Activated B cell treated with CpG ODN at 0.5 μM for 24 hours (primary cell): ENCODE measurements at places on chromosomes 13 and 19. TPM values are rescaled to one million over a fixed set of nuclear protein-coding genes. Genes with fewer than 3 reads are reported as not detected.

The LILRA6 gene
- total RNA-seq = not detected in 2 replicates

The ZNF418 gene
- 21.3 and 26.5 TPM in 2 replicates for total RNA-seq

The HRC gene
- not detected in 2 replicates for total RNA-seq

The PLK5 gene
- not detected in 2 replicates for total RNA-seq

The DAND5 gene
- total RNA-seq = not detected in 2 replicates

The SHISA7 gene
- not detected in 2 replicates for total RNA-seq

The SHISA2 gene
- not detected in 2 replicates for total RNA-seq

The OR10H1 gene
- 0.05 TPM in 1 of 2 replicates, not detected in the other for total RNA-seq

The CC2D1A gene
- total RNA-seq = 32.4 and 35.6 TPM in 2 replicates

The ZNF793 gene
- 8.4 and 8.7 TPM in 2 replicates for total RNA-seq

The MBD3L3 gene
- total RNA-seq = not detected in 2 replicates

The NECTIN2 gene
- 0.17 and 0.35 TPM in 2 replicates for total RNA-seq

The STXBP2 gene
- 147 and 176 TPM in 2 replicates for total RNA-seq

The GAPDHS gene
- total RNA-seq = not detected in 2 replicates

The ATXN8OS gene
- total RNA-seq = not detected in 2 replicates

The REEP6 gene
- 1.1 and 1.5 TPM in 2 replicates for total RNA-seq

GRCh38 chr13:80906860-80907259, 565.9 kb upstream of the SPRY2 start:
- DNase-seq = no peak
- no peak overlapping the region for H3K4me3 ChIP-seq
- no peaks in the 10 kb centered on the region for H3K4me1 ChIP-seq

- no peaks in the 10 kb centered on the region for H3K27me3 ChIP-seq
- DNase-seq = no peak
- H3K36me3 ChIP-seq = peaks cover 27% of the 10 kb centered on the region
- peak overlapping the region; percentile 2 for H3K4me3 ChIP-seq
- H3K27ac ChIP-seq = no peak overlapping the region
- peaks cover 25% of the 10 kb centered on the region for H3K4me1 ChIP-seq
Measured at GRCh38 chr19:5907241-5907640, 2.6 kb downstream of the VMAC start.

GRCh38 chr19:33224694-33225457, 774 bp downstream of the SLC7A10 start:
- no peak for DNase-seq
- no peak overlapping the region for H3K4me3 ChIP-seq
- H3K27me3 ChIP-seq = peaks cover 61% of the 10 kb centered on the region

- H3K27ac ChIP-seq = no peak overlapping the region
- H3K36me3 ChIP-seq = no peaks in the 10 kb centered on the region
- no peak overlapping the region for H3K4me3 ChIP-seq
- H3K27me3 ChIP-seq = no peaks in the 10 kb centered on the region
Measured at GRCh38 chr13:22017226-22017625, 346.4 kb downstream of the FGF9 start.

DNA sequence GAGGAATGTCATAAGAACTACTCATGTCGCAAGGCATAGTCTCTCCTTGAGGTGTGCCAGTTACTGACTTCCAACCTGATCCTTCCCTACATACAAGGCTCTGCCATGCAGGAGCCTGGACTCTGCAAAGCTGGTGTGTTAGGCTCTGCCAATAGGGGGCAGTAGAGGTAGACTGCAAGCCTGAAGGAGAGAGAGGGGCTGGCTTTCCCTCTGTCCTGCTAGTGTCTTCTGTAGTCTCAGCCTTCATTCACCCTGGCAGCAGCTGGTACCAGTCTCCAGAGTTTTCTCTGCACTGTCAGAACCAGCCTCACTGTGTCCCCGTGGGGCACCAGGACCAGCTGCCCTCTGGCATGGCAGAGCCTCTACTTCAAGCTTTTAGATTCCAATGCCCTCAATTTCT, 14.5 kb downstream of the SHISA2 start:
- H3K36me3 ChIP-seq = no peaks in the 10 kb centered on the region
- H3K4me1 ChIP-seq = no peaks in the 10 kb centered on the region
- H3K27me3 ChIP-seq = peaks cover 4% of the 10 kb centered on the region

DNA sequence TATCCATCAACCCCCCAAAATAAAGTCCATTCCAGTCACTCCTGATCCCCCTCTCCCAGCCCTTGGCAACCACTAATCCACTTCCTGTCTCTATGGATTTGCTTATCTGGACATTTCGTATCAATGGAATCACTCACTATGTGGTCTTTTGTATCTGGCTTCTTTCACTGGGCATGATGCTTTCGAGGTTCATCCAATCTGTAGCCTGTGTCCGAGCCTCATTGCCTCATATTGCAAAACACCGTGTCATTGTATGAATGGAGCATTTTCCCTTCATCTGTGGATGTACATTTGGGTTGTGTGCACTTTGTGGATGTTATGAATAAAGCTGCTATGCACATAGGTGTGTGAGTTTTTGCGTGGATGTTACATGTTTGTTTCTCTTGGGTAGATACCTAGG, 1.4 kb upstream of the FZR1 start:
- H3K27ac ChIP-seq = peak overlapping the region; percentile 30
- DNase-seq = no peak

DNA sequence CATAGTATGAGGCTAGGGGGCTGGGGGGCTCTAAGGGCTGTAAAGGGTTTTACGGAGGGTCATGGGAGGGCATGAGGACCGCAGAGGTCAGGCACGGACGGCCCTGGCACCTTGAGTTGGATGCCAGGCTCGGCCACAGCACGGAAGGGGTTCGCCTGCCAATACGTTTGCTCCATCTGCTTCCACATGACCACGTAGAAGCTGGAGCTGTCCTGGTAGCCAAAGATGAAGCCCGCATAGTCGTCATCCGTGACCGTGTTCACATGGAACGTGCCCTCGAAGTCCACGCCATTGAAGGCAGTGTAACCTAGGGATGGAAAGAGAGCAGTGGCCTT, 6.4 kb downstream of the COMP start:
- peaks cover 37% of the 10 kb centered on the region for H3K4me1 ChIP-seq
- H3K36me3 ChIP-seq = no peaks in the 10 kb centered on the region
- H3K27me3 ChIP-seq = peaks cover 42% of the 10 kb centered on the region

DNA sequence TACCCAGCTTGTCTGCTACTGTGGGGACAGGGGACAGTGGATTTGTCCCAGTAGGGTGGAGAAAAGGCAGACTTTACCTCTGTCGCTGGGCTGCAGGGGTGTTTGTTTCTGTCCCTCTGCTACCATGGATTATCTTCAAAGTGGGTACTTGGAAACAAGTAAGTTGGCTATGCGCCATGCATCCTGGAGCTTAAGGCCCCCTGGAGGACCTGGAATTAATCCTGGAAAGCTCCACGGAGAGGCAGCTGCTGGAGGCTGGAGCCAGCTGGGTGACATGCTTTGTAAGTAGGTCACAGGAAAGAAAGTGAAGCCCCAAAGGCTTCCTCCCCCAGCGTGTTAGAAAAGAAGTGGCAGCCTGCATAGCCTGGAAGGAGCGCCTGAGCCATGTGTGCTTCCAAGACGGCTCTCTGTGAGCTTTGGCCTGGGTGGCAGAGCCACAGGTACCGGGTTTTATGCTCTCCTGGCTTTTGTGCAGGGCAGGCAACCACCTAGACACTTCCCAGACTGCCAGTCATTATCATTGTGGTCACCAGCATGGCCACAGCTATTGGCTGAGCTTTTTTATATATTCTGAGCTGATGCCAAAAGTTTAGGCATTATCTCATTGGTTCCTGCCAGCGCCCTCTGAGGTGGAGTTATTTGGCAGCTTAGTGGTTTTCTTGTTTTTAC, 9.5 kb downstream of the B3GLCT start:
- H3K4me3 ChIP-seq = no peak overlapping the region
- H3K4me1 ChIP-seq = no peaks in the 10 kb centered on the region
- H3K36me3 ChIP-seq = no peaks in the 10 kb centered on the region
- H3K27ac ChIP-seq = no peak overlapping the region

DNA sequence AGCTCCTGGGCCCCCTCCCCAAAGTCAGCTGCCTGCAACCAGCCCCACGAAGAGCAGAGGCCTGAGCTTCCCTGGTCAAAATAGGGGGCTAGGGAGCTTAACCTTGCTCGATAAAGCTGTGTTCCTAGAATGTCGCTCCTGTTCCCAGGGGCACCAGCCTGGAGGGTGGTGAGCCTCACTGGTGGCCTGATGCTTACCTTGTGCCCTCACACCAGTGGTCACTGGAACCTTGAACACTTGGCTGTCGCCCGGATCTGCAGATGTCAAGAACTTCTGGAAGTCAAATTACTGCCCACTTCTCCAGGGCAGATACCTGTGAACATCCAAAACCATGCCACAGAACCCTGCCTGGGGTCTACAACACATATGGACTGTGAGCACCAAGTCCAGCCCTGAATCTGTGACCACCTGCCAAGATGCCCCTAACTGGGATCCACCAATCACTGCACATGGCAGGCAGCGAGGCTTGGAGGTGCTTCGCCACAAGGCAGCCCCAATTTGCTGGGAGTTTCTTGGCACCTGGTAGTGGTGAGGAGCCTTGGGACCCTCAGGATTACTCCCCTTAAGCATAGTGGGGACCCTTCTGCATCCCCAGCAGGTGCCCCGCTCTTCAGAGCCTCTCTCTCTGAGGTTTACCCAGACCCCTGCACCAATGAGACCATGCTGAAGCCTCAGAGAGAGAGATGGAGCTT, 4.7 kb upstream of the CEACAM5 start:
- H3K27me3 ChIP-seq = peaks cover 47% of the 10 kb centered on the region
- no peaks in the 10 kb centered on the region for H3K36me3 ChIP-seq
- DNase-seq = no peak
- no peak overlapping the region for H3K27ac ChIP-seq
- no peak overlapping the region for H3K4me3 ChIP-seq

DNA sequence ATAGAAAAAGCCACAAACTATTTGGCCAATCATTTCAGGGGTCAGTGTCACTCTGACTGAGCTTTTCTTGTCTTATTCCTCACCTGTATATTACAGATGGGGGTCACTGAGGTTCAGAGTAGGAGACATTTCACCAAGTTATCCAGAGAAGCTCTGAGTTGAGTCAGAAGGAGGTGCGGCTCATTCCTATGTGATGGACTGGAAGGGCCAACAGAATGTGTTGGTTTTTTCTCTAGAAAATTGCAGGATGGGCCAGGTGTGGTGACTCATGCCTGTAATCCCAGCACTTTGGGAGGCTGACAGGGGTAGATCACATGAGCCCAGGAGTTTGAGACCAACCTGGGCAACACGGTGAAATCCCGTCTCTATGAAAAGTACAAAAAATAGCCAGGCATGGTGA, 24.5 kb upstream of the ZNF83 start:
- no peak overlapping the region for H3K27ac ChIP-seq
- no peak overlapping the region for H3K4me3 ChIP-seq
- no peaks in the 10 kb centered on the region for H3K27me3 ChIP-seq
- peaks cover 43% of the 10 kb centered on the region for H3K36me3 ChIP-seq
- DNase-seq = no peak

DNA sequence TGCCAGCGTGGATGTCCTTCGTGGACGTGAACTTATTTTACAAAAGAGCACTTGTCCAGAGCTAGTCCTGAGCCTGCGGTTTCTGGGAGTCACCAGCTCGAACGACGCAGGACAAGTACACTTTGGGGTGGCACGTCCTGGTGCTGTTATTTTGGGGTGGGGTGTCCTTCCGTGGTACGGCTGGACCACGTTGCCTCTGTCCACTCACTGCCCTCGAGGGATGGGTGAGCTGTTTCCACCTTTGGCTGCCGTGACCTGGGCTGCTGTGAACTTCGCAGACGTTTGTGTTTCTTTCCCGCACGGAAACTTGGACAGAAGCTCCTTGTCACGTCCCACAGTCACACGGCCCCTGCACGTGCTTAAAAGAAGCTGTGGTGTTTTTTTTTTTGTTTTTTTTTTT, 11.0 kb downstream of the GZMM start:
- H3K4me1 ChIP-seq = no peaks in the 10 kb centered on the region
- no peaks in the 10 kb centered on the region for H3K36me3 ChIP-seq
- no peak overlapping the region for H3K27ac ChIP-seq
- peaks cover 4% of the 10 kb centered on the region for H3K27me3 ChIP-seq
- DNase-seq = no peak

GRCh38 chr19:16849168-16849567, 20.0 kb downstream of the SIN3B start:
- no peak for DNase-seq
- H3K27me3 ChIP-seq = no peaks in the 10 kb centered on the region
- H3K36me3 ChIP-seq = peaks cover 89% of the 10 kb centered on the region

DNA sequence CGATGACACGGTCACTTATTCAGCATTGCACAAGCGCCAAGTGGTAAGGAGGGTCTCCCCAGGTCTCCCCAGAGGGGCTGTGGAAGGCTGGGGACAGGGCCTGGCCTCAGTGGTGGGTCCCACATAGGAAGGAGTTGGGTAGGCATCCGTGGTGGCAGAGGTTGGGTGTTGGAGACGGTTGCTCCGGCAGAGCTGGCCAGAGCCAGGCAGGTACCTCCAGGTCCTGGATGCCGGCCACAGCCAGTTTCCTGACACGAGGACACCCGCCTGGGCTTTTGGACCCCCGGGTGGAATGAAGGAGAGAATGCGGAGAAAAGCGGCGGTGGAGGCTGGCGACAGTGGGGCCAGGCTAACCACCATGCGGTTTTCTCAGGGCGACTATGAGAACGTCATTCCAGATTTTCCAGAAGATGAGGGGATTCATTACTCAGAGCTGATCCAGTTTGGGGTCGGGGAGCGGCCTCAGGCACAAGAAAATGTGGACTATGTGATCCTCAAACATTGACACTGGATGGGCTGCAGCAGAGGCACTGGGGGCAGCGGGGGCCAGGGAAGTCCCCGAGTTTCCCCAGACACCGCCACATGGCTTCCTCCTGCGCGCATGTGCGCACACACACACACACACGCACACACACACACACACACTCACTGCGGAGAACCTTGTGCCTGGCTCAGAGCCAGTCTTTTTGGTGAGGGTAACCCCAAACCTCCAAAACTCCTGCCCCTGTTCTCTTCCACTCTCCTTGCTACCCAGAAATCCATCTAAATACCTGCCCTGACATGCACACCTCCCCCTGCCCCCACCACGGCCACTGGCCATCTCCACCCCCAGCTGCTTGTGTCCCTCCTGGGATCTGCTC, 1.3 kb upstream of the FFAR1 start:
- H3K4me3 ChIP-seq = peak overlapping the region; percentile 74
- peak; percentile 79 for DNase-seq
- peak overlapping the region; percentile 98 for H3K27ac ChIP-seq
- peaks cover 92% of the 10 kb centered on the region for H3K4me1 ChIP-seq
- H3K27me3 ChIP-seq = peaks cover 2% of the 10 kb centered on the region

- no peaks in the 10 kb centered on the region for H3K4me1 ChIP-seq
- H3K27me3 ChIP-seq = no peaks in the 10 kb centered on the region
- no peak for DNase-seq
- no peak overlapping the region for H3K4me3 ChIP-seq
- H3K27ac ChIP-seq = no peak overlapping the region
Measured at GRCh38 chr13:109938255-109938936, 152.0 kb upstream of the IRS2 start.

DNA sequence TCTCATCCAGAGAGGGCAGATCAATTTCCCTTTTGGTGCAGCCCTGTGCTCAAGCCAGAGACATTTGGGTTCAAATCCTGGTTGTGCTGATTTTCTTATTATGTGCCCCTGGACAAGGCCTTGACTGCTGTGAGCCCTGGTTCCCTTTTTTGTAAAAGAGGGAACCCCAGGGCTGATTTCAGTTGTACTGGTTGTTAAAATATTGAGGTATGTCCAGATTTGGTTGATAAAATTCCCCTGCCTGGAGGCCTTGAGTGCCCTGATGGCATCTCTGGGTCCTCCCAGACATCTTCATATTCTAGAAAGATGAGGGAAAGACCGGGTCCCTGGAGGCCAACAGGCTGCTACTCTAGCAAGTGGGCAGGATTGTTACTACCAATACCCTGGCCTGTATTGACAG, 14.4 kb upstream of the PLAUR start:
- H3K36me3 ChIP-seq = no peaks in the 10 kb centered on the region
- H3K27me3 ChIP-seq = no peaks in the 10 kb centered on the region
- no peak overlapping the region for H3K27ac ChIP-seq
- DNase-seq = no peak
- H3K4me3 ChIP-seq = no peak overlapping the region

GRCh38 chr13:39451860-39452301, 151.1 kb downstream of the LHFPL6 start:
- no peak overlapping the region for H3K4me3 ChIP-seq
- H3K36me3 ChIP-seq = no peaks in the 10 kb centered on the region
- DNase-seq = no peak
- H3K27me3 ChIP-seq = no peaks in the 10 kb centered on the region
- peak overlapping the region; percentile 19 for H3K27ac ChIP-seq
- H3K4me1 ChIP-seq = peaks cover 17% of the 10 kb centered on the region
